ENCODE measurements at places on chromosomes 13 and 19. TPM values are rescaled to one million over a fixed set of nuclear protein-coding genes. Genes with fewer than 3 reads are reported as not detected.

- peaks cover 2% of the 10 kb centered on the region for H3K36me3 ChIP-seq
- H3K4me3 ChIP-seq, result no peak overlapping the region
- DNase-seq, result no peak
- no peak overlapping the region for H3K27ac ChIP-seq
- no peaks in the 10 kb centered on the region for H3K27me3 ChIP-seq
These were observed 1.8 kb upstream of the RNASEH2B start for GRCh38 chr13:50907781-50908180.

DNA sequence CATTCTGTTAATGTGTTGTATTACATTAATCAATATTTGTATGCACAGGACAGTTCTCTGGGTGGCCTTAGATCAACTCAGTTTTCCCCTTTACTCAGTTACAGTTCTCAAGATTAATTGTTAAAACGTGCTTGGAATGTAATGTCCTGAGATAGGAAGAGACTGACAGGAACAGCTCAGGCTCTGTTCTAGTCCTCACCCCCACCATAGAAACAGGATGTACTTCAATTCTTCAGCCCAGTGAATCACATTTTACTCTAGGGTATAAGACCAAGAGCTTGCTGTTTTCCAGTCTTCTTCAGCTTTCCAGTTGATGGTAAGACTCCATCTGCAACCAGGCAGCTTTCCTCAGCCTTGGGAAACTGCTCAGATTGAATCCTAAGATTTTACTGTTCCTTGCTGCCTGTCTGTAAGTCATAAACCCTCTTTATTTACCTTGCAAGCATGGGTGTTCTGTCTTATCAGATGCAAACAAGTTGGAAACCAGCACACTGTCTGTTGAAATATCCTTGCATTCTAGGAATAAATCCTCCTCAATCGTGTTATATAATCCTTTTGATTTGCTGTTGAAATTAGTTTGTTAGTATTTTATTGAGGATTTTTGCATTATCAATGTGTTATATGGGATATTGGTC, 836.9 kb upstream of the PCDH9 start:
- H3K27ac ChIP-seq, result no peak overlapping the region
- DNase-seq, result no peak
- H3K4me1 ChIP-seq, result no peaks in the 10 kb centered on the region
- no peaks in the 10 kb centered on the region for H3K36me3 ChIP-seq

DNA sequence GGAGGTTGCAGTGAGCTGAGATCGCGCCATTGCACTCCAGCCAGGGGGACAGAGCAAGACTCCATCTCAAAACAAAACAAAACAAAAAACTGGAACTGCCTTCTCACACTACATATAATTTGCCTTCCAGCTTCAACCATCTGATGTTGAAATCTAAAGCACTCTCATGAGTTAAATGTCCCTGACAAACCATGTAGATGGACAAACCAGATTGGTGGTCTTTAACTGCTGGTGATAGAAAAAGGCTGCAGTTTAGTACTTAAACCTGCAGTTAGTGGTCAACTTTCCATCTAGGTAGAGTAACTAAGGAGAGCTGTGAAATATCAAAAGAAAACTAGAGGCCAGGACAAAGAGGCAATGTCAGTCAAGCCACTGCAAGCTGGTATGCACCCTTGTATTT, 5.8 kb upstream of the C19orf84 start:
- no peak for DNase-seq
- peak overlapping the region; percentile 47 for H3K27ac ChIP-seq
- peaks cover 29% of the 10 kb centered on the region for H3K36me3 ChIP-seq

DNA sequence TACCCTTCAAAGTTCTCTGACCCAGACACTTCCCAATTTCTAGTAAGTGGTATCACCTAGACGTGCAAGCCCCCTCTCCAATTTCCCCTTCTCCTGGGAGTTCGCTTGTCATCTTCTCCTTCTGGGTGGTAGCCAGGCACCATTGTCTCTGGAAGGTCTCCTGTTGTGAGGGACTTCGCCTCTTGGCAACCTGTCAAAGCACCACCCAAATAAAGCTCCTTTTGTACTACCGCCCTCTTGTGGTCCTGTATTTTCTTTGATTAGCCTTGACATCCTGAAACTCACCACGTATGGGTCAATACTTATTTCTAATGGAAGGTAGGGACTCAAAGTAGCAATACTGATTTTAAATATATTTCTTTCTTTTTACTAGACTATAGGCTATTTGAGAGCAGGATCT, 8.2 kb downstream of the GPC5 start:
- no peaks in the 10 kb centered on the region for H3K4me1 ChIP-seq
- peak; percentile 30 for DNase-seq
- H3K36me3 ChIP-seq, result no peaks in the 10 kb centered on the region
- H3K4me3 ChIP-seq, result no peak overlapping the region

- H3K4me3 ChIP-seq, result no peak overlapping the region
- no peak overlapping the region for H3K27ac ChIP-seq
These were observed 4.3 kb downstream of the CALM3 start for GRCh38 chr19:46605356-46605821.

DNA sequence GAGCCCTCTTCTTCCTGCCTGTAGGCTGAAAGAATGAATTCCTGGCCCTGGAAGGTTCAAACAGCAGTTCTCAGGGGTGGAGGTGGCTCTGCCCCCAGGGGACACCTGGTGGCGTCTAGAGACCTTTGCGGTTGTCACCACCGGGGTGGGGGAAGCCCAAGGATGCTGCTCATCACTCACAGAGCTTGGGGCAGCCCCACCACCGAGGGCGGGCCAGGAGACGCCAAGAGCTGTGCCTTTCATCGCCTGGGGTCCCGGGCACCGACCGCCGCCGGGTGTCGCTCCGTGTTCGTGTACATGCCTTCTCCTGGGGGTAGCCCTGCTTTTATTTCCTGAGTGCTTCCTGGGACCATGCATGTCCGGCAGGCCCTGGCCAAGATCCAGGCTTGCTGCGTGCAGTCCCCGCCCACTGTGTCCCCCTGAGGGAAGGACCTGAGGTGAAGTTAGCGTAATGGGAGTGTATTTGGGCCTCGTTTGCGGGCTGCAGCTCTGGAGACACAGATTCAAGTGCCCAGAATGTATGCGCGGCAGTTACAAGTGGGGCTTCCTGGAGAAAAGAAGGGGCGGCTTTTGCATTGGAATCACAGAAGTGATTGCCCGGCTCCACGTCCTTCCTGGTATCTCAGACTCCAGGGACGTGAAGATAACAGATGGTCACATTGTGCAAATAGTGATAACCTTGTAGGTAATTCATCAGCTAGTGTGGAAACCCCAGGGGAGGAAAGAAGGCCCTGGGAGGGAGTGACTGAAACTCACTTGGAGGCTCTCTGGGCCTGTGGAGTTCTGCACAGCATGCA, 7.8 kb downstream of the DOT1L start:
- H3K36me3 ChIP-seq, result peaks cover 22% of the 10 kb centered on the region
- peaks cover 73% of the 10 kb centered on the region for H3K4me1 ChIP-seq
- no peak overlapping the region for H3K4me3 ChIP-seq
- peak overlapping the region; percentile 66 for H3K27ac ChIP-seq
- no peaks in the 10 kb centered on the region for H3K27me3 ChIP-seq
- DNase-seq, result peak; percentile 94

DNA sequence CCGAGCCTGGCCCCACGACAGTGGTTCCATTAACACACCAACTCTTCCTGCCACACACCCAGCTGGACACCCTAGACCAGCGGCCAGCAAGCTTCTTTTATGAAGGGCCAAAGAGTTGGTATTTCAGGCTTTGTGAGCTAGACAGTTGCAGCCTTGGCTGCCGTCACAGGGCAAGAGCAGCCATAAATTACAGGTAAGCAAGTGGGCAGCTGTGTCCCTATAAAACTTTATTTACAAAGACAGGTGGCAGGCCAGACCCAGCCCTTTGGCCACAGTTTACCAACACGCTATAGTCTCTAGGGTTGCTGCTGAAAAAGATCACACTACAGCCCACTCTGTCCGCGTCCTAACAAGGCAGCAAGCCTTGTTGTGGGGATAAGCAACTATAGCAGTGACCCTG, 13.3 kb downstream of the ELL start:
- no peaks in the 10 kb centered on the region for H3K36me3 ChIP-seq
- no peaks in the 10 kb centered on the region for H3K27me3 ChIP-seq
- no peak overlapping the region for H3K4me3 ChIP-seq
- H3K27ac ChIP-seq, result no peak overlapping the region

DNA sequence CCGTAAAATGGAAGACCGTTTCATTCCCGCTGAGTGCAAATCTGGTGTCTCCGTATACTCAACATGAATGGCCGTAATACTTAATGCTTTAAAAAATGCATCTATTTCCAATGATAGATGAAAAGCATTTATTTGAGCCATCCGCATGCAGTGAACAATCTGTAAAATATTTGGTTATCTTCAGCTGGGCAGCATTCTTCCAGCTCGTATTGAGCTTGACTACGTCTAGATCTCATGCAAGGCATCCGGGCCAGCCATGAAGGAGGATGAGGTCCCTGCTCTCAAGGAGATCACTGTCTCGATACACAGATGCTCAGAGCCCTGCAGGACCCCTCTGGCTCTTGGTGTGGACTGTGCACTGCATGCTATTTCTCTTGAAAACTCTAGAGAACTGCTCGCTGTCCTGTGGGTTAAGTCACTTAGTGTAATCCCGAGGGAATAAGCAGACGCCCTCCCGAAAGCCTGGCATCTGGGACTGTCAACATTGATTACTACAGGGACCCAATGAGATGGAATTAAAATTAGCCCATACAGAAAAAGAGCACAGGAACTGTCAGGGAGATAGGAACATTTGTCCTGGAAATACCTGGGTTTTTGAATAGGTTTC, 112.4 kb upstream of the RNF113B start:
- DNase-seq, result no peak
- H3K36me3 ChIP-seq, result no peaks in the 10 kb centered on the region
- no peaks in the 10 kb centered on the region for H3K4me1 ChIP-seq

GRCh38 chr13:91868351-91868750, 469.9 kb downstream of the GPC5 start:
- H3K27ac ChIP-seq, result no peak overlapping the region
- no peaks in the 10 kb centered on the region for H3K4me1 ChIP-seq
- no peak for DNase-seq
- H3K4me3 ChIP-seq, result no peak overlapping the region
- H3K36me3 ChIP-seq, result no peaks in the 10 kb centered on the region
- H3K27me3 ChIP-seq, result no peaks in the 10 kb centered on the region

DNA sequence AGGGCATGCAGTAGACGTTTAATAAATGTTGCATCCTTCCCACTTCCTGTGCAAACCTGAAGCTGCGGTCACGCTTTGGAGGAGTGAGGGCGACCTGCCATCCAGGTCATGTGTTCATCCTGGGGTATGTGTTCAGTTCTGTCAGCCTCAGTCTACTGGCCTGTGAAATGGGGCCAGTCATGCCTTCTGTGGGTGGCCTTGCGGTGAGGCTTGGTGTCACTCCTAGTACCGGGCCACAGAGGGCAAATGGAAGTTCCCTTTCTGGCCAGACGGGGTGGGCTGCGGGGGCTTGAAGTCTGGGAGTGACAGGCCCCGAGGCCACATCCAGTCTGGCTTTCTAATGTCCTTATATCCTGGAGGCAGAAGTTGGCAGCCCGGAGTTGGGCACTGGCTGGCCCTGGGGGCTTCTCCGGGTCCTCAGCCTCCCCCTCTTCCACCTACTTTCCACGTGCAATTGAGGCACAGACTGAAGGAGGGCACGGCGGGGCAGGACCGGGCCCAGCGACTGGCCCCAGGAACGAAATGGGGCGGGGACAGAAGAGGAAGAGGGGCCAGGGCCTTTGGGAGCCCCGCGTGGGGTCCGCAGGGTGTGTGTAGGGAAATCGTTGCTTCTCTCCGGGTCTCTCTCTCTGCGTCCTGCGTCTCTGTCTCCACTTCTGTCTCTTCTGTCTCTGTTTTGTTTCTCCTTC, 11.1 kb downstream of the PDE4A start:
- DNase-seq, result peak; percentile 61
- peaks cover 42% of the 10 kb centered on the region for H3K4me1 ChIP-seq
- peaks cover 39% of the 10 kb centered on the region for H3K27me3 ChIP-seq
- H3K27ac ChIP-seq, result peak overlapping the region; percentile 55
- H3K4me3 ChIP-seq, result peak overlapping the region; percentile 53

GRCh38 chr13:93640452-93640851, 413.8 kb downstream of the GPC6 start:
- H3K27me3 ChIP-seq, result no peaks in the 10 kb centered on the region
- no peak overlapping the region for H3K27ac ChIP-seq
- H3K4me1 ChIP-seq, result no peaks in the 10 kb centered on the region

DNA sequence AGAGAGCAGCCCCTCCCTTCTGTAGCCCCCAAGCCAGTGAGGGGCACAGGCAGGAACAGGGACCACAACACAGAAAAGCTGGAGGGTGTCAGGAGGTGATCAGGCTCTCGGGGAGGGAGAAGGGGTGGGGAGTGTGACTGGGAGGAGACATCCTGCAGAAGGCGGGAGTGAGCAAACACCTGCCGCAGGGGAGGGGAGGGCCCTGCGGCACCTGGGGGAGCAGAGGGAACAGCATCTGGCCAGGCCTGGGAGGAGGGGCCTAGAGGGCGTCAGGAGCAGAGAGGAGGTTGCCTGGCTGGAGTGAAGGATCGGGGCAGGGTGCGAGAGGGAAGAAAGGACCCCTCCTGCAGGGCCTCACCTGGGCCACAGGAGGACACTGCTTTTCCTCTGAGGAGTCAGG, 4.2 kb downstream of the KLK3 start:
- no peak overlapping the region for H3K27ac ChIP-seq
- H3K4me3 ChIP-seq, result no peak overlapping the region
- H3K36me3 ChIP-seq, result no peaks in the 10 kb centered on the region
- DNase-seq, result no peak
- H3K4me1 ChIP-seq, result no peaks in the 10 kb centered on the region

Gene SPTBN4
- 2.5 TPM for total RNA-seq

Gene KRTDAP
- not detected for total RNA-seq

Gene EDDM13
- total RNA-seq, result 0.30 TPM

Gene PCP2
- total RNA-seq, result 1.8 TPM

Gene FAM216B
- total RNA-seq, result not detected

Gene PSPN
- total RNA-seq, result 1.8 TPM

Gene PRR36
- total RNA-seq, result 0.09 TPM

Gene ZNF492
- total RNA-seq, result 3.6 TPM

Gene KLK15
- total RNA-seq, result not detected

All from activated CD4-positive, alpha-beta T cell treated with anti-CD3 and anti-CD28 coated beads for 36 hours (primary cell).